CD4-positive, CD25-positive, alpha-beta regulatory T cell (primary cell): ENCODE measurements at places on chromosomes 12 and 14. TPM values are rescaled to one million over a fixed set of nuclear protein-coding genes. Genes with fewer than 3 reads are reported as not detected.
A peak's percentile ranks its signal among the peaks of the same experiment; 100 is the strongest.

GRCh38 chr12:32486158-32486557 is 86.8 kb downstream of the FGD4 start:
- no peak for DNase-seq

Gene POTEG
- total RNA-seq, result not detected

- DNase-seq, result no peak
Observed at GRCh38 chr14:53957739-53958138, 1.1 kb upstream of the BMP4 start.

GRCh38 chr12:89636776-89637160 is 71.9 kb downstream of the ATP2B1 start:
- DNase-seq, result no peak

DNA sequence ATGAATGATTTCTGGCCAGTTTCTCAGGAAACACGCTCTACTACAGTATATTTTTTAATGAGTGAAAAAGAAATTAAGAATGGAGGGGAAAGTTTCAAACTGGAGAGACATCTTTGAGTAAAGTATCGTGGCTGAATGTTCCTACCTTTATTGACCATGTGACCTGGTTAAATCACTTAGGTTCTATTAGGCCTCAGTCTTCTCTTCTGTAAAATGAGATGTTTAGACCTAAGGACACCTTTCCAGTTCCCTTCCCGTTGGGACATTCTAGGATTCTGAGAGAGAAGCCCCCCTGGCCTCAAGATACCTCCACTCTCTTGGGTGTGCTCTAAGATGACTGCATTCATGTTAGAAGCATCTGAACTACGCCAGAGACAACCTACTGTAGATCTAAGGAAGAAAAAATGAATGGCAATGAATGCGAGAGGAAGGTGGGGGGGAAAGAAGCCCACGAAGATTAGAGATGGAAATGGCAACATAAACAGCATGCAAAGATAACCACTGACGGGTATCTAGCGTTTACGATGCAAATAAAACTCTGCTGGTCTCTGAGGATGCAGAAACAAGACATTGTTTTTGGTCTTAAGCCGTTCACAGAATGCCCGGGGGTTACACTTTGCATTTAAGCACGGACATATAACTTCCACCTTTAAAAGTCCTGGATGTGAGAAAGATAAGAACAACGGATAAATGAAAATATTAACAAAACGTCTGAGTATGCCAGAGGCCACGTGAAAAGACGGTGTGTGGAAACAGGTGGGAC is 599 bp upstream of the CPSF6 start:
- no peak for DNase-seq

Gene UNC79
- not detected for total RNA-seq

DNA sequence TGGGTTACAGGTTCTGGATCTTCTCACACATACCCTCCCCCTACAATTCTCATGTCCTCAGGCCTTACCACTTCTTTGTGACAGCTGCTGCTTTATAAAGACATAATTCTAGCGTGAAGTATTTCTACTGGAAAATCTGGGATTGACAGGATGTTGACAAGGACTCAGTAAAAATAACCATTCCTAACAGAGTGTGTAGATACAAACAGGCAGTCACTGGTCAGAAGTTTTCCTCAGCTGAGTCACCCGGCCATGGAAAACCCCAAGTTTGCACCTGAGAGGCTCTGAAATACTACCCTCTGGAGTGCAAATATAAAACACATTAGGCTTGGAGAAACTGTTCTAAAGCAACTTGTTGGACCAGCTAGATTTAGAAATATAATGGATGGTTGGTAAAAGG is 54.4 kb downstream of the SPPL3 start:
- no peak for DNase-seq

GRCh38 chr12:87783467-87783866 is 245.7 kb downstream of the C12orf50 start:
- no peak for DNase-seq

GRCh38 chr12:109147954-109148353 is 31.6 kb downstream of the ACACB start:
- DNase-seq, result no peak

GRCh38 chr14:94582199-94582750 is 1.0 kb downstream of the SERPINA5 start:
- no peak for DNase-seq

DNA sequence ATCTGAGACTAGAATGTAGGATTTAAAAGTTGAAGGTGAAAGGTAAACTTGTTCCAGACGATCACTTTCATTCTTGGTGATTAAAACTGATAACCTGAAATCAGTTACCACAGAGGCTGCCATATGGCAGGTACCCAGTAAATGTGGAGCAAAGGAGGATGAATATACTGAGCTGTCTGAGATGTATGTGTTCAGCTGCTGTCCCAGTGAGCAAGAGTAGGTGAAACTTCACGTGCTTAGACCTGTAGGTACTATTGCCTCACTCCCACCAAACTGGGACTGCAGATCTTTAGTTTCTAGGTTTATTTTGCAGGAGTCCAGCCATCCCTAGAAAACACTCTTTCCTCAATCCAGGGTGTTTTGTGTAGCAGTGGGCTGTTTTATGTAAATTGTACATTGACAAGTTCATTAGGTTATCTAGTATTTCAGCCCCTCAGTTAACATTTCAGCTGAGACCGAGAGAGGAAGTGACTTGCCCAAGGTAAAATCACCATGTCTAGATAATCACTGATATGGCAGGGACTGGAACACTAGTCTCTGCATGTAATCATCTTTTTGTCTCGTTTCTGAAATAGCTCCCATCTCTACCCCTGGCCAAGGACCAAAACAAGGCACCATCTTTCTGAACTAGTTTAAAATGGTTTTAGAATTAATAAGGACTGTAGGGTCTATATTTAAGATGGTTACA is 62.7 kb downstream of the ATG14 start:
- DNase-seq, result peak; percentile 31
